ENCODE measurements at places on chromosomes 5 and 9.

GRCh38 chr9:121299467-121300282 is 31.7 kb downstream of the GSN start:
- no peak for DNase-seq

DNA sequence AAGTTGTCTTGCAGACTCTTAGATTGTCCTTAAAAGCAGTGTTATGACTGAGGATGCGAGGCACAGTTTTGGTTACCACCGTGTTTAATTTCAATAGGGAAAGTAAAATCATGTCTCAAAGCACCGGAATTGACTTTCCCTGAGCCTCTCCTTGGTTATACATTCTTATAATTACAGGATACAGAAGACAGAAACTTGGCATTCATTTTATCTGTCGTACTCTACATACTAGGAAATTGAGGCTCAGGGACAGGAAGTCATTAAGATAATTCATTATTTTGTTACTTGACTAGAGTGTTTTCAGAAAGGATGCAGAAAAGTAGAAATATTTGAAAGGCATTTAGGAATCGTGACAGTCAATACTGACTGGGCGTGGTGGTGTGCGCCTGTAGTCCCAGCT is 54.0 kb upstream of the SPATA31D4 start:
- DNase-seq, result no peak

DNA sequence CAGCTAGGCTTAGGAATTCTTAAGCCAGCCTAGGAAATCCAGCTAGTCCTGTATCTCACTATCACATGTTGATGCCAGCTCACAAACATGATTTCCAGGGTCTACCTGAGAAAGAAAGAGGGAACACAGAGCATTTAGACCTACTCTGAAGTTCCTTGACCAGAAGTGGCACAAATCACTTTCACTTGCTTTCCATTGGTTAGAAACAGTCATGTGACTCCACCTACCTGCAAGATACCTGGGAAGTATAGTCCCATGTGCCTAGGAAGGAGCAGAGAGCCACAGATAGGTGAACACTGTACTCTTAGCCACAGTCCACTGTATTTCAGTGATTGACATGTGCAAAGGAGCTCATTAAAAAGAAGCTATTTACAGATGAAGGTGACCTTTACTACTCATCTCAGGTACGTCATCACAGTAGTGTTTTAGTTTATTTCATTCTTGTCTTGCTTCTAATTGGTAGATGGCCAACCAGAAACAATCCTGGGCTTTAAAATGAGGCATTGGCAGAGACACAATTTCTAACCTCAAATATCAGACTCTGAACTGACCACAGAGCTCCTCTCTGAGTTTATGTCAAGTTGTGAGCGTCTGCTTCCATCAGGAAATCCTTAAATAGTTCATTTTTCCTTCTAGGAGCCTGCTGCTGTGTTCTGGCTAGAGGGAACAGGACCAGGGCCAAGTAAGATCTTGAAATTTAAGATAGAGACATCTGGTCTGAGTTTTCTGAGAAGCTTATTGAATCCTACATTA is 340.7 kb downstream of the TLE4 start:
- DNase-seq, result no peak

- DNase-seq, result no peak
These were observed 85.0 kb upstream of the RARS1 start for GRCh38 chr5:168401226-168401625.

DNA sequence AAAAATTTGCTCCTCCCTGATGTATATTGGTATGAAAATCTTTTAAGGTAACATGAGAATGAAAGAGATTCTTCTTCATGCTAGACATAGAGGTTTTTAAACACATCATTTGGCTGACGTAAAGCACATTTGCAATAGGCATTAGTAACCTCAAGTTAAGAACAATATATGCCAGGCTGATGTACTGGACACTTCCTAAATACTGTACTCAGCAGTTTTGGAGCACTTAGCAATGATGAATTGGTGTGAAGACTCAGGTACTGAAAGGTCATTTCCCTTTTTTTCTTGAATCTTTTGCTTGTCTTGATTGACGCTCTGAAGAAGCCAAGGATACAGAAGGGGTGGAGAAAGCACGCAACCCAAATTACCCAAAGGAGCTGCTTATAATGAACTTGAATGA is 322.5 kb downstream of the PDE4D start:
- DNase-seq, result no peak

GRCh38 chr5:134917070-134917815 is 12.3 kb downstream of the PCBD2 start:
- DNase-seq, result no peak

- no peak for DNase-seq
These were observed 64.7 kb downstream of the NR3C1 start for GRCh38 chr5:143338658-143339366.

DNA sequence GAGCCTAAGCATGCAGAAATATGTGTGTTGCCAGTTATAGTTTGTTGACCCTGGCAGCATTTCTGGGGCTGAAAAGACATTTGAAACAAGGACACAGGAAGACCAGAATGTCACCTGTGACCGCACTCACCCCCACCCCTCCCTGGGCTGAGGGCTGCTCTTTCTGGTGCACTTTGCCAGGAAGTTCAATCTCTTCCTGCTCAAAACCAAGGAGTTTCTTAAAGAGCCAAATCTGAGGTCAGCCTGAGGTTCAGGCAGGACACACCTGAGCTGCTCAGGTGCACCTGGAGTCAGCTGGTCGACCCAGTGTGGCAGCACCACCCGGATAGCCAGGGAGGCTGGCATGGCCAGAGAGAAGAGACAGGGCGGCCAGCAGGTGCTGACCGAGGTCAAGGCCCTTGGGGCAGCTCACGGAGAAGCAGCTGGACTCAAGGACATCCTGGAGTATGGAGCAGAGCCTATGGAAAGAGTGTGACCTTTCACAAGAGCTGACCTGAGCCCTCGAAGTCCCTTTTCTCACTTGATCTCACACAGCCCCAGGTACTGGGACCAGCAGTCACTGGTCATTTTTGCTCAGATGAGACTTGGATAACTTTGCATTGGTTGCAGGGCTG is 376.9 kb upstream of the IRX4 start:
- no peak for DNase-seq

GRCh38 chr9:97615439-97616072 is 17.6 kb downstream of the TSTD2 start:
- DNase-seq, result no peak

GRCh38 chr9:4654084-4654483 is 8.0 kb upstream of the PLPP6 start:
- no peak for DNase-seq

DNA sequence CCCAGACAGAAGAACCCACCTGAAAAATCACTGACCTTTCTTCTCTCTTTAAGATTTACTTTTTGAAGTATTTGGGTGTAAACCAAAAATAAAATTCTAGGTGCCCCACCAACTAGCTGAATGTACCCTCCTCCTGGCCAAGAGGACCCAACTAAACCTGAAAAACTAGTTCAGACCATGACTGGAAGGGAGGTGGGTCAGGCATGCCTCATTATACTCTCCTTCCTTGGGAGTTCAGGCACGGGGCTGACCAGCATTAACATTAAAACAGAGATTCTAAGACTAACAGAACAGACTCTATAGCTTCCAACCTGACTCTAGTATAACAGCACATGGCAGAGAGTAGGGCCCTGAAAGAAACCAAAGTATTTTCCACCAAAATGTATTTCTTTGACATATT is 61.4 kb downstream of the CERT1 start:
- DNase-seq, result no peak

DNA sequence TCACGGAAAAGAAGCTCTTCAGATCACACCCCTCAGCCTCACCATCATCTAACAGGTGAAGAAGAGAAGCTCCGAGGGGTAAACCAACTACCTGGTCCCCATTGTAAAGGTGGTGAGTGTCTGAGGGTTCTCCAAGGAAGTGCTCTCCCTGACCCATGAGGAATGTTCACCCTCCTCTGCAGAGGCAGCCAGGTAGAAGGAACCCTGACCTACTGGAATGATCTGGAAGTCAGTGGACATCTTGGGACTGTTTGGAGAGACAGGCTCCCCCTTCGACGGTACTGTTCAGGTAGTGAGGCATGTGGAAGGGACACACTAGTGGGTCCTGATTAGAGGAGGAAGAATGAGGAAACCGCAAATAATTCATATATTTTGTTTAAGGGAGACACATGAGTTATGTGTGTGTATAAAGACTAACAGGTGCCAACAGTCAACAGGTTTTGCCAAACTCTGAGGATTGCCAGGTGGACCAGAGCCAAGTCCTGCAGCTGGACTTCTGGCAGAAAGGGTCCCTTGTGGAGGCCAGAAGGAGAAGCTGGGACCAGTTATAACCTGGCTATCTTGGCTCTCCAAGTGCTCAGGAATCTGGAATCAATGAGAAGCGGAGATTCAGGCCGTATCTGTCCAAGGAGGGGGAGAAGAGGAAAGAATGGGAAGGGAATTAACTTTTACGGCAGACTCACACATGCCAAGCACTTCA is 3.0 kb upstream of the ZBTB34 start:
- no peak for DNase-seq

DNA sequence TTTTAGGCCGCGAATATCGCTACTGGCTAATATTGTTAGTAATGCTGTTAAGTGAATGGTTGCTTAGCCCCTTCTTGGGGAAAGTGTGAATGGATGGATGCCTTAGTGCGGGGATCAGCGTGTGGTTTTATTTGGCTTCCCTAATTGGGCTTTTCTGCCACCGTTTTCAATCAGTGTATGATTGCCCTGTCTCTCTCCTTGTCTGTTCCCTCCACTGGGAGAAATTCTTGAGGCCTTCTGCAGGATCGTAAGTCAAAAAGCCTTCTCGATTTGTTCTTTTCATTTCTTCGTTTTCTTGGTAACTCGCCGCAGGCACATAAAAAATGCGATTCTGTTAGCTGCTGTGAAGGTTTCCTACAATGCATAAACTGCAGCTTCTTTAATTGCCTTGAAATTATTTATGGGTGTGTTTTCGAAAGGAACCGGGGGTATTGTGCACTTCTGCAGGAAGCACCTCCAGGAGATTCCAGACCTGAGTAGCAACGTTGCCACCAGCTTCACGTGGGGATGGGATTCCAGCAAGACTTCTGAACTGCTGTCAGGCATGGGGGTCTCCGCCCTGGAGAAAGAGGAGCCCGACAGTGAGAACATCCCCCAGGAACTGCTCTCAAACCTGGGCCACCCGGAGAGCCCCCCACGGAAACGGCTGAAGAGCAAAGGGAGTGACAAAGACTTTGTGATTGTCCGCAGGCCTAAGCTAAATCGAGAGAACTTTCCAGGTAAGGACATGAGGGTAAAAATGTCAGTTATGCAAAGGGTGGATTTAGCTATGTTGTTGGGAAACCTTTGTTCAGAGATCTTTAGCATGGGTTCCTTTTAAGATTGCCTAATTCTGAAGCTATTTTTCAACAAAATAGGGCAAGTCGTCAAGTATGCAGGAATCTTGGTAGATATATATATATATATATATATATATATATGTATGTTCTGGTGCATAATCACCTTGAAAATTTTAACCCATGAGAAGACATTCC is 700 bp downstream of the SKP2 start:
- no peak for DNase-seq

GRCh38 chr9:113131689-113132151 is 19.1 kb upstream of the SLC31A2 start:
- no peak for DNase-seq

All from caudate nucleus (tissue), 63 donors.